ENCODE measurements at places on chromosomes 12 and 14.

DNA sequence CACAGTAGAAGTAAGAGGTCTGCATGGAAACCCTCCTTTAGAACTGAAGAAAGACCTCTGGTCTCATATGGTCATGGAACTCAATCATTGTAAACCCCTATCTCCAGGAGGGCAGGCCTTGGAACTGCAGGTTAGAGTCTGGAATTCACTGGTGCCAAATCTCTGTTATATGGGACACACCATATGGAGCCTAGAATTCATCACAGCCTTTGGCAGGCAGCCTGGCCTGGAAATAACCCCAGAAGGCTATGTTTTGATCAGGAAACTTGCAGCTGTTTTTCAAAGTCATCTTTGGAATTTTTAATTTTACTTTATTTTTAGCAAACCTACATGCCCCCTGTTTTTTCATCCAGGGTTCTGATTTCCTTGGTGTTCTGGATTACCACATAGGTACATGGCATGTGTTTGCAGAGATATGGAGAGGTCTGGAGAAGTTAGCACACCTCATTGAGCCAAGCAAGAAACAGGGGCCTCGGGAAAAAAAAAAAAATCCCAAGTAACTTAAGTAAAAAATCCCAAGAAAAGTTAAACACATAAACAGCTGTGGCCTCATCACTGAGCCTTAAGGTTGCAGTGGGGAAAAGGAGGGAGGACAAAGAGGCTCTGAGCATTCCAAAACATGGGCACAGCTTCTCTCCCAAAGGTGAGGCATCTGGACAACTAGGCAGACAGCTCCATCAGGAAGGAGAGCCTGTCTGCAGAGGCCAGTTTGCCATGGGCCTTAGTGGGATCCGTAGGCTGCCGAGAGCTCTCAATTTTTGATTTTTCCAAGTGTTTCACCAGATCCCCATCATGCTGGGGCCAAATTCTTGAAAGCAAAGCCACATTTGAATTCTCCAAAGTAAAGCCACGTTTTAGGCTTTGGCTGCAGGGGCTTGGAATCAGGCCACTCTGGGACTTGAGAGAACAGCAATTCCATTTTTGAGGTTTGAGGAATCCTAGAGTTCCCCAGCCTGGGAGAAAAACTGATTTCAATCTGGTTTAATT is 339.6 kb upstream of the TBX3 start:
- DNase-seq = no peak

DNA sequence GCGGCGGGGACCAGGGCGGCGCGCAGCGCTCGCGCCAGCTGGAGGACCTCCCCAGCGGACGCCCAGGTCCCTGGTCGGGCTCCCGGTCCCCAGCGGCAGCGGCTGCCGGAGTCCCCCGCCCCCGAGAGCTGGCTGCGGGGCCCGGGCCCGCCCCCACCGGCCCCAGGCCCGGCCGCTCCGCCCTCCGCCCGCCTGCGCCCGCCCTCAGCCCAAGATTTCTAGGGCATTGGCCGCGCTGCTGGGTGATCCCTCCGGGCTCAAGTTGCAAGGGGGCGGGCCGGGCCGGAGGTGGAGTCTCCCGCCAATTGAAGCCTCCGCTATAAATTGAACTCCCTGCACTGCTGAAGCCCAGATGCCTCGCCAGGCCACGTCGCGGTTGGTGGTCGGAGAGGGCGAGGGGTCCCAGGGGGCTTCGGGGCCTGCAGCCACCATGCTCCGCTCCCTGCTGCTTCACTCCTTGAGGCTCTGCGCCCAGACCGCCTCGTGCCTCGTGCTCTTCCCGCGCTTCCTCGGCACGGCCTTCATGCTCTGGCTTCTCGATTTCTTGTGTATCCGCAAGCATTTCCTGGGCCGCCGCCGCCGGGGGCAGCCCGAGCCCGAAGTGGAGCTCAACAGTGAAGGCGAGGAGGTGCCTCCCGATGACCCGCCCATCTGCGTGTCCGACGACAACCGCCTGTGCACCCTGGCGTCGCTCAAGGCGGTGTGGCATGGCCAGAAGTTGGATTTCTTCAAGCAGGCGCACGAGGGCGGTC is at the start of gene DIO3:
DIO3 (plus strand) TSS at position 351 of the 752 bp plus-strand sequence.
- DNase-seq = no peak

DNA sequence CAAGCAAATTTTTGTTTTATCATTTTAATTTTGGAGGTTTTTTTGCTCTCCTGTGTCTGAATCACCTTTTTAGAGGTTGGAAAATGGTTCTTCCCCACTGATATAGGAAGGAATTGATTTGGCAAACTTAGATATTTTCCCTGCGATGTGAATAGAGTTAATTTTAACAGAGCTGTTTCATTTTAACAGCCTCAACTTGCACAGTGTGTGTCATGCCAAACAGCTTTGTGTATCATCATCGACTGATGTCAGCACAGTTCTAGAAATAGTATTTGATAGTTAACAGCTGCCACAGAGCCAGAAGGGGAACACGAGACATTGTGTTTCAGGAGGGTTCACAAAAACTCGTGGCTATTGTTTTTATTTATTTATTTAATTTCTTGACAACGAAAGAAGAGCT is 243.1 kb upstream of the FOXN3 start:
- no peak for DNase-seq

- no peak for DNase-seq
Measured at GRCh38 chr12:115922952-115923564, 354.4 kb downstream of the MED13L start.

GRCh38 chr12:121983536-121984210 is 38.0 kb upstream of the BCL7A start:
- DNase-seq = no peak

DNA sequence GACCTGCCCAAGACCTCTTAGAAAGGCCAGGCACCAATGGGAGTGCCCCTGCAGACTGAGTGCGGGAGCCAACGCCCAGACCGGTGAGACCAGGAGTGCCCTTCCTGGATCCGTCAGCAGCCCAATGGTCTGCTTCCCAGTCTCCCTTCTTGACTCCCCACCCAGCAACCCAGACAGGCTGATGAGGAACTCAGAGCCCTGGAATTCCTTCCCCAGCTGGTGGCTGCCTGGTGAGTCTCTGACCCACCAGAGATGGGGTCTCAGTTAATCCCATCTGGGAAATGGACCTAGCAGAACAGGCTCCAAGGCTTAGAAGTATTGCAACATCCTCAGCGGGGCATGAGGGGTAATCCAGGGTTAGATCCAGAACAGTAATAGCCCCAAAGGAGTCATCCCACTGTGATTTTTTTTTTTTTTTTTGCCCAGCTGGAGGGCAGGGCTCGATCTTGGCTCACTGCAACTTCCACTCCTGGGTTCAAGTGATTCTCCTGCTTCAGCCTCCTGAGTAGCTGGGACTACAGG is 1.5 kb upstream of the RASAL1 start:
- no peak for DNase-seq

Measured in iPS DF 6.9 (cell line).